ENCODE measurements at places on chromosomes 2 and 18. TPM values are rescaled to one million over a fixed set of nuclear protein-coding genes. Genes with fewer than 3 reads are reported as not detected.

The DCDC2C gene
- not detected for total RNA-seq

The FSHR gene
- not detected for total RNA-seq

The GREB1 gene
- total RNA-seq: under 0.01 TPM

The RGPD3 gene
- under 0.01 TPM for total RNA-seq

The COPS9 gene
- 201 TPM for total RNA-seq

The AQP12B gene
- not detected for total RNA-seq

The SS18 gene
- total RNA-seq: 43.2 TPM

The EFEMP1 gene
- total RNA-seq: 4,716 TPM

The HRH4 gene
- total RNA-seq: not detected

The STPG4 gene
- total RNA-seq: not detected

The SLC9A4 gene
- not detected for total RNA-seq

The GKN2 gene
- total RNA-seq: not detected

The SIX3 gene
- not detected for total RNA-seq

The GREB1L gene
- 2.0 TPM for total RNA-seq

The UGT1A10 gene
- total RNA-seq: not detected

The OTOS gene
- not detected for total RNA-seq

All from lung microvascular endothelial cell (primary cell).